8988T (cell line): ENCODE measurements at places on chromosomes 2 and 18.

- no peak for DNase-seq
Observed at GRCh38 chr2:228374741-228375140, 193.3 kb upstream of the SPHKAP start.

GRCh38 chr2:118558846-118559245 lies 288.6 kb downstream of the EN1 start:
- DNase-seq: no peak

- no peak for DNase-seq
Observed at GRCh38 chr2:121388371-121388770, 103.4 kb upstream of the TFCP2L1 start.

- no peak for DNase-seq
Observed at GRCh38 chr2:232652505-232652851, 19.1 kb downstream of the EFHD1 start.

DNA sequence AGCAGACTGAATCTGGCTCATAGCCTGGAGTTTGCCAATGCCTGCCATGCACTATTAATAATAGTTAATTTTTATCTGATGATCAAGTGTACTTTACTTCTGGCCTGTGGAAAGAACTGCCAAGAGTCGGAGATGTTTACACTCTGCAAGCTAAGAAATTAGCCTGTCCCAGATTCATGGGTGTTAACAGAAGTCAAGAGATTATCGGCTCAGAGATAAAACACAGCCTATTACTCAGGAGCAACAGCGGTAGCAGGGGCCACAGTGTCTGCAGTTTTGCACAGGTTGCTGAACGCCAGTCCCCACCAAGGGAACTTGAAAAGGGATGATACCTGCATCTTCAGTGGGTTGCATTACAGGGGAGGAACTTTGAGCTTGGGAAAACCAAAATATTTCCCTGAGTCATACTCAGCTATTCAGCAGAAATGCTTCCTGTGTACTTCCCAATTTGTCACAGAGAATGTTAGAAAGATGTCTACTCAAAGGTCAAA lies 4.3 kb upstream of the ADI1 start:
- peak; percentile 48 for DNase-seq

GRCh38 chr2:241575624-241576292 lies 17.2 kb downstream of the BOK start:
- no peak for DNase-seq

- no peak for DNase-seq
Observed at GRCh38 chr2:16647992-16648617, 17.5 kb downstream of the CYRIA start.

DNA sequence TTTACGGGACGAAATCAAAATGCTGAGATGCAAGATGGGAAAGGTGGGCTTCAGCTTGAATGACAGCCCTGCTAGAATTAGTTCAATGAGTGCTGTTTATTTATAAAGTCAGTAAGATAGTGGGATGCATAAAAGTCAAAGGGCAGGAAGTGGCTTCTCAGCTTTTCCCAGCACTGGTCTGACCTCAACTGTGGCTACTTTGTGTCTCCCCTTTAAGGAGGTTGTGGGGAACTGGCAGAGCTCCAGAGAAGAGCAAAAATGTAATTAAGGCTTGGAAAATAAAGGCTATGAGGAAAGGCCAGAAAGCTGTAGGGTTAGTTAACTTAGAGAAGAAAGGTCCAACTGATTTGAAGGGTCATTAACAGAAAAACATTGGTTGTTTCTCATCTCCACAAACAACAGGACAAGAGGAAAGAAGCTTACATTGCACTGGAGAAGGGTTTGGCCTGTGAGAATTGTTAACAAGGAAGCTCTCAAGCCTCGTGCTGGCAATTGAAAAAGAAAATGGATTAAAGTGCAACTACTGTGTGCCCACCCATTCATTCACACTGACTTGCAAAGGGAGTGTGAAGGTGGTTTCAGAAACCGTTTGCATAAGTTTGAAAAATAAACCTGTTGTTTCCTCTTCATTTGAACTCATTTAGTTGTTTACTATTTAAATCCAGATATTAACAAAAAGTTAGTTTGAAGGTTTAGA lies 68.8 kb upstream of the CD28 start:
- DNase-seq: no peak

DNA sequence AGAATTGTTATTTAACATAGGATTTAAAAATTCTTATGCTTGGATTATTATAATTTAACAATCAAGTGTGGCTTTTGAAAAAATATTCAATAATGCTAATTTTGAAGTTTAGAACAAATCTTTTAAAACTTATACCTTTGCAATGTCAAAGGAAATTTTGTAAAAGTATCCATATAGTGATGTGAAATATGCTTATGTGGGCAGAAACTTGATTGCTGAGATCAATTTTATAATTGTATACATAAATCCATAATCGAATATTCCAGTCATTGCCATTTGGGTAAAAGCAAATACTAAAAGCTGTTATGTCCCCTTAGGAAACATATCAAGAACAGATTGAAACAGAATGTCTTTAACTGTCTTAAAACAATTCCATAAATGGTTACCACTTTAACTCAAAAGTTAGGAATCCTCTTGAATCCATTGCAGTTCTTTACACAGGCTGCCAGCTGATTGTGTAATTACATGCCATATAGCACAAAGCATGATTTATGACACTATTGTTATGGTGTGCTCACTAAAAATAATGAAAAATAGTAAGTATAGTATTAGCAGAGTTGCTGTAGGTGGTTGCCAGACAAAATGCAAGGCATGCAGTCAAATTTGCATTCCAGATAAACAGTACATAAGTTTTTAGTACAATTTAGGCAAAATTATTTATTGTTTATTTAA lies 24.2 kb downstream of the PLCL1 start:
- no peak for DNase-seq

DNA sequence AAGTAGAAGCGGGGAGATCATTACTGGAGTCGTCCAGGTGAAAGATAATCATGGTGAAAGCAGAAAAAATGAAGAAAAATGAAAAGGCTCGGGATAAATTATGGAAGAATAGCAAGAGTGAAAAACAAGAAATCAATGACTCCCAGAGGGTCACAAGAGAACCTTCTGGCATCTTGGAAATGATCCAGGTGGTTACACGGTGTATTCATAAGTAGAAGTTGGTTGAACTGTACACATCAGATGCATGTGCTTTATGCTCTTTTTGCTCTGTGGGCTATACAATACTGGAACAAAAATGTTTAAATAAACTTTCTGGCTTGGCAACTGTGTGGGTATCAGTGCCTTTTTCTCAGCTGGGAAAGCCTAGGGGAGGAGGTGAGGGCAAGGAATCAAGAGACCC lies 348.9 kb downstream of the RND3 start:
- no peak for DNase-seq

DNA sequence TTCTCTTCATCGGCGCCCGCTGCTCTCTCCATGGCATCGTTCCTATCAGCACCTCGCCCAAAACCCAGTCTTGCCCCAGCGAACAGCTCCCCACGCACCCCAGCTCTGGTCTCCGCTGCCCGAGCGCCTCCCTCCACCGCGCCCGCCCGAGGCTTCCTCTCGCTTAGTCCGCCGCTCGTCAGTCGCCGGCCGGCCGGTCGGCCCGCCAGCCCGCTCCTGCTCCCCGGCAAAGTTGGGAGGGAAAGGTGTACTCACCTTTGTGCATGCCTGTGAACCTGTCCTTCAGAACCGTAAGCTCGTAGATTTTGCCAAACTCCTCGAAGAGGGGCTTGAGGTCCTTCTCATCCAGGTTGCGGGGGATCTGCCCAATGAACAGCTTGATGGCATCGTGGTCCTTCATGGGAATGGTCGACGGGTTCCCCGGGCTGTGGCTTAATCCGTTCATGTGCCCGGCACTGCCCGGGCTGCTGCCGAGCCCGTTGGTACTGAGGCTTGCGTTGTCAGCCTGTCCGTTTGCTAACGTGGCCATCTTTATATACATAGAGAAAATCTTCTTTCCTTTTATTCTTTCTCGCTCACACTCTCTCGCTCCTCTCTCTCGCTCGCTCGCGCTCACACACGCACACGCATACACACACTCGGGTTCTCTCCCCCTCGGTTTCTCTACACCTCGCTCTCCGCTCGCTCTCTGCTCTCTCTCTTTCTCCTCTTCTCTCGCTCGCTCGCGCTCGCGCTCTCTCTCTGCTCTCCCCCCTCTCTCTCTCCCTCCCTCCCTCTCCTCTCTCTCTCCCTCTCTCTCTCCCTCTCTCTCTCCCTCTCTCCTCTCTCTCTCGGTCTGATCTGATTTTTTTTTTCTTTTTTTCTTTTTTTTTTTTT lies at the start of gene CELF4:
TSS of gene CELF4 (minus strand) at position 698 of the 876 bp plus-strand sequence.
- DNase-seq: peak; percentile 71

GRCh38 chr2:137929519-137929916 lies 34.8 kb upstream of the HNMT start:
- DNase-seq: no peak

DNA sequence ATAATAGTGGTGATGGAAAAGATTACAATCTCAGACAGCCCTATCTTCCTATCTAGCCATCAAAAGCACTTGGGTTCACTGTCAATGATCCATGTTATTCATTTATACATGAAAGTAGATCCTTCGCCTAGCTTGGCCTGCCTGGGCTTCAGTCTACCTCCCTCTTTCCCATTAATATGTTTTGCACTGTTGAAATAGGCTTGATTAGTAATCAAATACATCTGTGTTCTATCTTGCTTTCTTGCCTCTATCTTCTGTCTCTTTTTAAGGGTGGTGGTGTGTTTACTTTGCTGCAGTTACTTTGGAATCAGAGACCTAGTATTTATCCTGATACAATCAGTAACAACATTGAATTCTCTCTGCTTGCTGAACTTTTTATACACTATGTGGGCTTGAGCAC lies 521.2 kb downstream of the TNS1 start:
- DNase-seq: no peak

DNA sequence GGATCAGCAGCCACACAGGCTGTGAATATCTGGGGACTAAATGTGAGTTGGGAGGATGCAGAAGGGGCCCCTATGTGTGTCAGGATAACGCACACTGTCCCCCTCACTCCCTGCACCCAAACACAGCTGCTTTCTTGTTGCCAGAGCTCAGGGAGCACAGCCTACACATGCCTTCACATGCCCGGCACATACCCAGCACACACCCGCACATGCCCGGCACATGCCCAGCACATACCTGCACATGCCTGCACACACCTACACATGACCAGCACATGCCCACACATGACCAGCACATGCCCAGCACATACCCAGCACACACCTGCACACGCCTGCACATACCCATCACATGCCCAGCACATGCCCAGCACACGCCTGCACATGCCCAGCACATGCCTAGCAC lies 75.6 kb downstream of the TPO start:
- DNase-seq: no peak

DNA sequence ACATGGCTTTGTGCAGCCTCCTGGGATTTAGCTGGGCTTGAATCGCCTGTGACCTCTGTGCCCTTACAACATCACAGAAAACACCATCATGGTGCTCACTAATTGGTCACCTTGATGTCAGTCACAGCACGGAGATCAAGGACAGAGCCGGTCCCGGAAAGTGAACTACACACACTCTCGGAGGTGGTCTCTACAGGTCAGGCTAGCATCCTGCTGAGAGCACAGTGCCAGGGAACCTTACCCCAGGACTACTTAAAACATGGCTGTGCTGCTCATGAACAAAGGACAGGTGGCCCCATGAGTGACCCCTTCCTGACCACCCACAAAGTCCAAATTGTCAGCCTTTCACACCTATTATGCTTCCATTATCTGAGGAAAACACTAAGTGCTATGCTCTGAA lies 1782.1 kb upstream of the CELF4 start:
- DNase-seq: no peak

DNA sequence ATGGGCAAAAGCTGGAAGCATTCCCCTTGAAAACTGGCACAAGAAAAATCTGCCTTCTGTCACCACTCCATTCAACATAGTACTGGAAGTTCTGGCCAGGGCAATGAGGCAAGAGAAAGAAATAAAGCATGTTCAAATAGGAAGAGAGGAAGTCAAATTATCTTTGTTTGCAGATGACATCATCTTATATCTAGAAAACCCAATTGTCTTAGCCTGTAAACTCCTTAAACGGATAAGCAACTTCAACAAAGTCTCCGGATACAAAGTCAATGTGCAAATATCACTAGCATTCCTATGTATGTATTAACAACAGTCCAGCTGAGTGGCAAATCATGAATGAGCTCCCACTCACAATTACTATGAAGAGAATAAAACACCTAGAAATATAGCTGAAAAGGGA lies 1579.3 kb downstream of the SUCLG1 start:
- no peak for DNase-seq

DNA sequence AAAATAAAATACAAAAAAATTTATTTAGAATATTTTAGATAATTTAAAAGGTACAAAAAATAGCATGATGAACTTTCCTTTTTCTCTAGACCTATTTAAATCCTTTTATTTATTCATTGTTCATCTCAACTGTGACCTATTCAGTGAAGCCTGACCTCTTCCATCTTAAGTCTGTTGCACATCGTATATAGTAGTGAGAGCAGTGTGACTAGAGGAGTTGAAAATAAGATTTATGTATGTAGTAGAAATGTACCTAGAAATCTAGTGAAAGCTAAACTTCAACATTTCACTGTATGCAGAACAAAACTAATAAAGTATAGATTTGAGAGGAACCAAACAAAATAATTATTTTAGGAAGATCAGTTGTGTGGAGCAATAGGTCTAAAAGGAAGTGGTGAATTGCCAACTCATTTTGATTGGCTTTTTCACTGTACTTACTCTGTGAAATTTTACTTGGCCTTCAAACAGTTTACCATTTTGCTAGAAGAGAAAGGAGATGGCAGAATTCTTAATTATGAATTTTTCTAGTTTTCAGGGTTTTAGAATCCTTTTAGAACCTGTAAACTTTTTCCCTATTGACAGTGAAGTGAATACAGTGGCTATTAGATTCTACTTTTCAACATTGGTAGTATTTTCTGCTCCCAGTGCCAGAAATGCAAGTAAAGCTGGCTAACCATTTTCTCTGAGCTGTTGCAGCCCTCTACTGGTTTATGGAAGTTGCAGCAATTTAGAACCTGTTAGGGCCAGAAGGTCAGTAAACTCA lies 11.0 kb downstream of the ANKRD12 start:
- no peak for DNase-seq
